MG63 (cell line): ENCODE measurements at places on chromosomes 2 and 18. TPM values are rescaled to one million over a fixed set of nuclear protein-coding genes. Genes with fewer than 3 reads are reported as not detected.

DNA sequence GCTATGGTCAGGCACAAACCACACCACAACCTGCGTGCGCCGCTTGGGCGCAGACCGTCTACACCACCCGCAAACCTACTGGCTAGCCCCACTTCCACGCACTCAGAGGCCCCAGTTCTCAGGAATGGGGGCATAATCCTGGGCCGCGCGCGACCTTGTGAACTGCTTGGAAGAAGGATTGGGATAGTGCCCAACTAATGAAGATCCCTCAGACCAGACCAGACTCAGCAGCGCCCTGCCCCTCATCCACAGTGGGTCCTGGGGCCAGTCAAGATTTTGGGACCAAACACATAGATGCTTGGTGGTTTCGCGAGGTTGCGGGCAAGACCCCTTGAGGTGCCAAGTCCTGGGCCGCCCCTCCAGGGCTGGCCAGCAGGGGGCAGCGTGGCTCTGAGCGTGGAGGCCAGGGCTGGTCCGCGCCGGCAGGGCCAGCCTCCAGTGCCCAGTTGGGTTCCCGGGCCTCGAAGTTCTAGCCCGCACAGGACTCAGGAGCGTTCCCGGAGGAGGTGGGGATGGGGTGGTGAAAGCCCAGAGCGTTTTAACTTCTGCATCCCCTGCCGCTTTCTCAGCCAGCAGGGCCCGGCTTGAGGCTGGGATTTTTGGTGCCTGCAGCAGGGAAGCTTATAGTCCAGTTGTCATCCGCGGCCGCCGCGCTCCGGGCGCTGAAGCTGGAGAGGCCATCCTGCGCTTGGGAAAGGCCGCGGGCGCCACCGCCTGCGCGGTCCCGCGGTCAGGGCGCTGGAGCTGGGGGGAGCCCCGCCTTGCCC is 8.3 kb downstream of the OSR1 start:
- DNase-seq = peak; percentile 34

DNA sequence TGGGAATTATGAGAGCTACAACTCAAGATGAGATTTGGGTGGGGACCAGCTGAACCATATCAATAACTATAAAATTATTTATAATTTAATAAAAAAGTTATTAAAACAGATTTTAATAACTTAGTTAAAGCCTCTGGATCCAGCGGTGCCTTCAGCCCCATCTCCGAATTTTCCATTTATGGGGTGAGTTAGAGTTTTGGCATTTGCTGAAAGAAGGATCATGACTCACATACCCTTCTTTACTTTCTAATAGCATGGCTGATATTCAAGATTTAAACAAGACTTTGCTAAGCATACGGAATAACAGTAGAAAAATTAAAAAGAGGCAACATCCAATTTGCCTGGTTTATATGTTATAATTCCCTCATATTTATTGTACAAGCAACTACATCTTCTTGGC is 94.5 kb downstream of the RDH14 start:
- no peak for DNase-seq

DNA sequence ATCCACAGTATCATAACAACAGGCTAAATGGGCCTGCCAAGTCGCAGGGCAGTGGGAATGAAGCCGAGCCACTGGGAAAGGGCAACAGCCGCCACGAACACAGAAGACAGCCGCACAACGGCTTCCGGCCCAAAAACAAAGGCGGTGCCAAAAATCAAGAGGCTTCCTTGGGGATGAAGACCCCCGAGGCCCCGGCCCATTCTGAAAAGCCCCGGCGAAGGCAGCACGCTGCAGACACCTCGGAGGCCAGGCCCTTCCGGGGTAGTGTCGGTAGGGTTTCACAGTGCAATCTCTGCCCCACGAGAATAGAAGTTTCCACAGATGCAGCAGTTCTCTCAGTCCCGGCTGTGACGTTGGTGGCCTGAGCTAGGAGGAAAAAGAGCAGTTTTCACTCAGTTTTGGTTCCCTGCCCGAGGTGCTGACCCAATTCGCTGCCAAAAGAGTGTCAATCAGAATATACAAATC is 32.2 kb downstream of the KCTD18 start:
- DNase-seq = no peak

GRCh38 chr2:62939735-62940491 is 110.7 kb upstream of the OTX1 start:
- DNase-seq = peak; percentile 49

GKN1 gene
- not detected in 2 replicates for total RNA-seq

GCKR gene
- total RNA-seq = not detected in 2 replicates

RPS27A gene
- total RNA-seq = 1,753 and 2,210 TPM in 2 replicates

ALK gene
- total RNA-seq = not detected in 2 replicates
